Breast epithelium (tissue), 4 donors: ENCODE measurements at places on chromosomes 12 and 14. TPM values are rescaled to one million over a fixed set of nuclear protein-coding genes. Genes with fewer than 3 reads are reported as not detected.
A peak's percentile ranks its signal among the peaks of the same experiment; 100 is the strongest.

DNA sequence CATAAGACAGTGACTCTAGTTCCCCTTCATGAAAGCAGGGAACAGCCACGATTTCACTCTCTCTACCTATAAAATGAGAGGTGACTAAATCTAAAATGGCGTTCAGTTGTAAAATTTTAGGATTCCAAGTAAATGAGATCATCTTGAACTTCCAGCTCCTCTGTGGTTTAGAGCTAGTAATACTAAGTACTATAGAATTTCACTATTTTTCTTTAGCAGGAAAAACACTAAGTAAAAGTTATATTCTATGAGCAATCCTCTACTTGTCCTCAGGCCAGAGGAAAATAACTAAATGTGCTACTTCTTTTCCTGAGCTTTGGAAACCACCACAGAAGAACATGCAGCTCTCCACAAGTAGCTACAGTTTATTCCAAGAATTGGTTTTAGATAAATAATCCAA is 55.6 kb downstream of the NIN start:
- no peak for DNase-seq

- DNase-seq, result no peak
Measured at GRCh38 chr14:55126932-55127459, 2.1 kb upstream of the LGALS3 start.

DNA sequence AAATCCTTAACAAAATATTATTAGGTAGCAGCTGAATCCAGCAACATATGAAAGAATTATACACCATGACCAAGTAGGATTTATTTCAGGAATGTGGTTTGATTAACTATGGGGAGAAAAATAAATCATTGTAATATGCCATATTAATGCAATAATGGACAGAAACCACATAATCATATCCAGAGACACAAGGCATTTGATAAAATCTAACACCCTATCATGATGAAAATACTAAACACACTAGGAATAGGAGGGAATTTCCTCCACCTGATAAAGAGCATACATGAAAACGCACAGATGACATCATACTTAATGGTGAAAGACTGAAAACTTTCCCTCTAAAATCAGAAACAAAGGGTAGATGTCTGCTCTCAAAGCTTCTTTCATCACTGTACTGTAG is 238.9 kb downstream of the PHLDA1 start:
- no peak for DNase-seq

- peak; percentile 69 for DNase-seq
Measured at GRCh38 chr12:95336387-95337067, 118.9 kb downstream of the VEZT start.

DNA sequence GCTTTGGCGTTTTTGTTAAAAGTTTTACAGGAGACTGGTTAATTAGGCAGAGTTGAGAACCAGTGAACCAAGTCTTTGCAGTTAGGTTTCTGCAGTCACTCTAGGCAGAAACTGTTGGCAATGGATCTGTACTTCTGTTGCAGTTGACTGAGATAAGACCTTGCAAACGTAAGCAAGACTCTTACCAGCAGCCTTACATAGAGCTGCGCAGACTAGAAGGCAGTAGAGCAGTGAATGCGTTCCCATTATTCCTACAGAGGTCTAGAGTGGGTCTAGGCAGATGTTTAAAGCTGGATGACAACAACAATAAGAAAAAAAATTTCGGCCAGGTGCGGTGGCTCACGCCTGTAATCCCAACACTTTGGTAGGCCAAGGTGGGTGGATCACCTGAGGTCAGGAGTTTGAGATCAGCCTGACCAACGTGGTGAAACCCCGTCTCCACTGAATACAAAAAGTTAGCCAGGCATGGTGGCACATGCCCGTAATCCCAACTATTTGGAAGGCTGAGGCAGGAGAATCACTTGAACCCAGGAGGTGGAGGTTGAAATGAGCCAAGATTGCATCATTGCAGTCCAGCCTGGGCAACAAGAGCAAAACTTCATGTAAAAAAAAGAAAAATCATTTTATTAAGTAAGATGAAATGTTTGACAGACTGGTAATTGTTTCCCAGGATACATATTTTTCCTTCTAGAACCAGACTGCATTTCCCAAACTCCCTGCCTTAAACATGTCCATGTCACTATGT is 12.3 kb downstream of the RNASE9 start:
- no peak for DNase-seq

TBX3 gene
- 115 TPM for total RNA-seq

ITGB7 gene
- total RNA-seq, result 1.1 TPM

PLA2G1B gene
- total RNA-seq, result not detected
